ENCODE measurements at places on chromosomes 5 and 9.

DNA sequence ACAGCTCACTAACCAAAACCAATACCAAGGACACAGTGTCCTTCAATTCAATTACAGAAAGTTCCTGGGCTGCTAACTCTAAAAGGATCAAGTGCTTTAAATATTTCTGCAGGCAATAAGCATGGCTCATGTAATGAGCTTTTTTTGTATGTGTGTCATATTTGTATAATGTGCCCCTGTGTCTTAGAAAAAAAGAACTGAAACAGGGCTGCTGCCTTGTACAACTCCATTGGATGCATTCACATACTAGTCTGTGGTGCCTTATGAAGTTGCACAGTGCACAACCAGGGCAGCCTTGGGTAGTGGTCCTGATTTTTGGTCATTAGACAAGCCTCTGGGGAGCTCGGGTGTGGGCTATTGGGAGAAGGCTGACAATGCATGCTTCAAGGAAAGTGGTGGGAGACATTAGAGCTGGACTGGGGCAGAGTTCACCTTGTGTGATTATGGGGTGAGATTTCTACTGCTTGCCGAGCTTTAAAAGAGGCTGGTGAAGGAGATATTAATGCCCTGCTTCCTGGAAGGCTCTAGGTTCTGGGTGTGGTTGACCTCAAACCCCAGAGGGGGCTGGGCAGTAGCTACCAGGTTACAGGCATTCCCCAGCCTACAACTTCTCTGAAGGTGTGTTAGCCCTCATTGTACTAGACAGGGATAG, 3.6 kb upstream of the CPEB4 start:
- no peak for DNase-seq

- no peak for DNase-seq
Observed at GRCh38 chr5:112917453-112917995, 4.5 kb downstream of the REEP5 start.

DNA sequence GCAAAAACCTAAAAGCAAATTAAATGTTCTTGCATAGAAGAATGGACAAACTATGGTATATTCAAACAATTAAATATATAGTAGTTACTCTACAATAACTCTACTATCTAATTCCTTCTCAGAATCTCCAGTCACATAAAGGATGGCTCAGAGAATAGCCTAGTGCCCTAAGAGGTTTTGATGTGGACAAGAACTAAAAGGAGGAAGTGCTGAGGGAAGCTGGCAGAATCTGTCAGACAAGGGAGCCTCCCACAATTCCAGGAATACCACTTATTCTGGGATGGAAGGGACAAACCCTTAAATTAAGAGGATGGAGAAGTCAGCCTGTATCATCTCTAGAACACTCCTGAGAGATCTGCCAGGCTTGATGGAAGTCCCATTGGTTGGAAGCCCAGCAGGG, 30.4 kb downstream of the TNFSF8 start:
- no peak for DNase-seq

- DNase-seq, result no peak
Observed at GRCh38 chr5:10319202-10319851, 11.6 kb upstream of the CMBL start.

GRCh38 chr5:15787681-15788080, 287.7 kb downstream of the FBXL7 start:
- DNase-seq, result no peak

- no peak for DNase-seq
Observed at GRCh38 chr9:86860006-86860405, 87.3 kb downstream of the GAS1 start.

DNA sequence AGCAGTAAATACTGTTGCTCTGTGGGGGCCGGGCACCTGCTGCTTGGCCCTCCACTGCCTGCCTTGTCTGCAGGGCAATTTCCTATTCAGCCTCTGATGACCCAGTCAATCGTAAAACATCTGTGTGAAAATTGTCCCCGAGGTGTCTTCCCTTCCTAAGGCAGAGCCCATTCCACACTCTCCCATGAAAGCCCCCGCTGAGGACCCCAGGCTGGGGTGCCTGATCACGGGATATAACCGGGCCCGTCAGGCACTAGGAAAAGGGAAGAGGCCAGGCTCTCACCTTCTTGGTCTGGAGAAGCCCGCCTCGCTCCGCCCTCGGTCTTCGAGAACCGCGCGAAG, 27.2 kb upstream of the SCGB3A1 start:
- DNase-seq, result no peak

GRCh38 chr9:36935768-36936497, 98.1 kb downstream of the PAX5 start:
- no peak for DNase-seq

DNA sequence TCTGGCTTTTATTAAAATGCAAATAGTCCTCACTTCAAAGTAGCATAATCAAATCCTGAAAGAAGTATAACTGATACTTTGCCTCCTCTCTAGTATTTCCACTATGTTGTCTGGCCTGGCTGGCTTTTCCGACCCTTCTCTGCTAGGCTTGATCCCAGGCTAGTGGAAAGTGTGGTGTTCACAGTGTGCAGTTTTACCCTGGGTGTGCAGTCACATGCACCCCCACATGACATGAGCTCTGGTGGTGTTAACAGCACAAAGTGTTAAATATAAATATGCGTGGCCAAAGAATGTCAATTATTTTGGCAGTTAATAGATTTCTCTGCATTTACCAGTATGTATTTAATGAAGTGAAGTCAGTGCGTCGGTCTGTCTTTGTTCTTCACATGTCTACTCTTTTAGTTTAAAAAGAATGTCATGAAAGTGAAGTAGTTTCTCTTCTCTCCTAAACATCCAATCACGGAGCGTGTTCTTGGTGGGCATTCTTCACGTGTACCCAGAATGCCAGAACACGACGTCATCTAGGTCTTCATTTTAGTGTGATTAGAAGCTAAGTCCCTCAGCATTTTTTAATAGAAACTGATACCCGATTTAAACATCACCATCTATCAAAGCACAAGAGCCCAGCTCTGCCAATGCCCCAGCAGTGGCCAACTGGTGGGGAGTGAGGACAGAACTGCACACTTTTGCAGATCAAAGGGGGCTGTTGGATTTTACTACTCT, 286.4 kb downstream of the FANCC start:
- no peak for DNase-seq

- no peak for DNase-seq
Observed at GRCh38 chr9:135023786-135024405, 63.6 kb upstream of the OLFM1 start.

- DNase-seq, result no peak
Observed at GRCh38 chr9:113568081-113568435, 104.5 kb downstream of the RGS3 start.

DNA sequence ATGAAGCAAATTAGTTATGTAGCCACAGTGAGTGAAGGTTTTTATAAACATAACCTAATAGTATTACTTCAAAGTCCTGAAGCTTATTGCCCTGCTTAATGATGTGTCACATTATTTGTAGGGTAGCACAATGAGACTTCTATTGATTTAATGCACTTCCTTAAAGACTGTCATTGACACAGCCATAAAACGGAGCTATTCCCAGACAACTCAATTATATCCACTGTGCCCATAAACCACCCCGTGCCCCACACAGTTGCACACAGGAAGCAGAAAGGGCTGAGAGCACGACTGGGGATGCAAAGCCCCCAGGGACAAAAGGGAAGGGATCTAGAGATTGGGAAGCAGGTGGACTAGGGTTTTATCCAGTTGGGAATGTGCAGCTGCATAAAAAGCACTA, 37.0 kb downstream of the TRIM32 start:
- DNase-seq, result no peak

DNA sequence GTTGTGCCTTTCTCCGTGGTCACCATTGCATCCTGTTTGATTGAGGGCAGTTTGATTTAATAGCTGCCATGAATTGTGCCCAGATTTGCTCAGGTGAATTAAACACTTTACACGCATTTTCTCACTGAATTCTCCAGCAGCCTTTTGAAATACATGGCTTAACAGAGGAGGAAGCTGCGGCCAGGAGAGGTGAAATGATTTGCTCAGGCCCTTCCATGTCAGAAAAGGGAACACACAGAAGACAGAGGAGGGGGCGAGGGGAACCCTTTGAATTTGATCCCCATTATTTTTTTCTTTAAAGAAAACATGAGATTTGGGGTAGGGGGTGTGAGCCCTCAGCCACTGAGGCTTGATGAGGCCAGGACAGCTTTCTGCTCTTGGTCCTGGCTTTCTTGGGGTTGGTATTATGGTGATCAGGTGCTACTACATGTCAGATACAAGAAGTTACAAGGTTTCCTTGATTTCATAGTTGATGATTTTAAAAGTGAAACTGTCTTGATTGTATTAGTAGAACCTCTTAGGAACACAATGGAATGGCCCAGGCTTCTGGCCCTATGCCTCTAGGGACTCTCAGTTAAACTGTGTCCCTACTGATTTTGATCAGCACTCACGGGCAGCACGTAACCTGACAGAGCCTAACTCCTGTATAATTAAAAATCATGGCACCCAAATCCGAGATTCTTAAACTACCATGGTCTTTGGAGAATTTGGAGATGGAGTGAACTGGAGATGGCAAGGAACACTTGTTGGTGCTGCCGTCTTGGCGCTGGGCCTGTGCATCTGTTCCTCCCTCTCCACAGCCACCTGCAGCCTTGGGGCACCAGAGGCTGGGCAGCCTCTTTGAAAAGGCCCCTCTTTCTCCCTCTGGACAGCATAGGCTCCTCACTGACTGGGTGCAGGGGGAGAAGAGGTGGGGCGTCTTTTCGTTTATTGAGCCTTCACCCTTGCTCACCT, 107.9 kb downstream of the TRIO start:
- no peak for DNase-seq
